CD8-positive, alpha-beta memory T cell (primary cell): ENCODE measurements at places on chromosomes 5 and 9. TPM values are rescaled to one million over a fixed set of nuclear protein-coding genes. Genes with fewer than 3 reads are reported as not detected.

GRCh38 chr5:147512659-147513379 is 3.0 kb upstream of the DPYSL3 start:
- H3K27ac ChIP-seq, result no peak overlapping the region
- no peaks in the 10 kb centered on the region for H3K27me3 ChIP-seq
- H3K36me3 ChIP-seq, result no peaks in the 10 kb centered on the region
- H3K4me1 ChIP-seq, result no peaks in the 10 kb centered on the region
- H3K4me3 ChIP-seq, result no peak overlapping the region

DNA sequence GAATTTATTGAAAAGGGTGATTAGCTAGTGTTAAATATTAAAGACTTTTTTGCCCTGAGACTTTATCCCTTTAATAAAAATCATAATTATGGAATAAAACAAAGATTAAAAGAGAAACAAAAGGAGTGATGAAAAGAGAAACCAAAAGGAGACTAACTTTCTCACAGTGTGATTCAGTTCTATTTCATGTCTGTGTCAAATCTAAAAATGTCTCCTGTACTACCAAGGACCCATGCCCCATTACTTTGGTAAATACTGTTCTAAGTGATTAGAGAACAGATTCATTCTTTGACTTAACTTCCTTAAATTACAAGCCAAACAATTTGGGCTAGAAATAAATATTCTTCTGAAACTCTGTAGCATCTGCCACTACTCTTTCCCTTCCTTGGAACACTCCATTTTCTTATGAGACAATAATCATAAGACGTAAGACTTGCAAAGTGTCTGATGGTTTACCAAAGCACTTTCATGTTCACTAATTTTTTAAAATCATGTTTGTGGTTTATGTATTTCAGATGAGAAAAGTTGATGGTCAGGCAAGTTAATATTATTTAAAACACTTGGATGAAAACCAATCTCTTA is 319.0 kb downstream of the EBF1 start:
- H3K4me3 ChIP-seq, result no peak overlapping the region
- no peaks in the 10 kb centered on the region for H3K36me3 ChIP-seq
- H3K4me1 ChIP-seq, result no peaks in the 10 kb centered on the region
- H3K27ac ChIP-seq, result no peak overlapping the region
- no peak for DNase-seq

DNA sequence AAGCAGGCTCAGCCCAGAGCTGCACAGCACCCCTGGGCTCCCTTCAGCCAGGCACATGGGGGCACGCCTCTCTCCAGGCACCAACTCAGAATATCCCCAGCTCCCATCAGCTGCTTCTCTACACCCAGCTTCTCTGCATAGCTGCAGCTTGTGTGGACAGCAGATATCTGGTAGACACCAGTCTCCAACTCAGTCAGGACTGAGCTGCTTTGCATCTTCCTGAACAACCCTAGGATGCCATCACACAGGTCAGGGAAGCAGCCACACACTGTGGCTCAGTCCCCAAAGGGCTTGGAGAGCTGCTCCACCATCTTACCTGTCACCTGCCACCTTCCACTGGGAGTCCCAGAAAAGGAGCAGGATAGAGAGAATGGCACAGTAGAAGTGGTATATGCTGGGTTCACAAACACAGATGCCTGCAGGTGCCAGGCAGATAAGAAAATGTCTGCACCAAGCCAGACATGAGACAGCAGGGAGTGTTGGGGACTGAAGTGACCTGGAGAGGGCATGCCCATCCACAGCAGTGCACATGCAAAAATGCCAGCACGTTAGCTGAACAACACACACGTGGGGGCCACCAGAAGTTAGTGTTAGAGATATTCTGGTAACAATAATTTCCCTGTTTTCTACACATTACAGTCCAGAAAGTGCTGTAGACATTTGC is 42.0 kb downstream of the THBS4 start:
- no peak overlapping the region for H3K4me3 ChIP-seq
- DNase-seq, result no peak
- no peaks in the 10 kb centered on the region for H3K36me3 ChIP-seq
- no peak overlapping the region for H3K27ac ChIP-seq
- no peaks in the 10 kb centered on the region for H3K4me1 ChIP-seq

DNA sequence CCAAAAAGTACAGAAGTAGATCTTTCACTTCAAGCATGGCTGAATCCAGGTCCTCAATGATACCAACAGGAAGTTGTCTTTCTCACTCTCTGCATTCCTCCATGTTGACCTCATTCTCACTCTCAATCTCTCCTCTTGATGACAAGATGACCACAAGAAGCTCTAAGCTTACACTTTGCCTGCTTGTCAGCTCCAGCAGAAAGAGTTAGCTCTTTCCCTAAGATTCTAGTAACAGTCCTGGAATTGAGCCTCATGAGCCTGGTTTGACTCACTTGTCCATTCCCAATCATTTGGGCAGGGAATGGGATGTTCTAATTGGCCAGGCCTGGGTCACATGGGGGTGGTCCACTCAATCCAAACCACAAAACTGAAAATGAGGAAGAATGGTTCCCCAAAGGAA is 3.3 kb upstream of the CLTA start:
- no peak overlapping the region for H3K4me3 ChIP-seq
- no peak overlapping the region for H3K27ac ChIP-seq
- peaks cover 14% of the 10 kb centered on the region for H3K4me1 ChIP-seq

GRCh38 chr5:44603496-44604272 is 205.1 kb upstream of the MRPS30 start:
- no peaks in the 10 kb centered on the region for H3K4me1 ChIP-seq
- no peak overlapping the region for H3K4me3 ChIP-seq
- H3K27ac ChIP-seq, result no peak overlapping the region
- no peaks in the 10 kb centered on the region for H3K36me3 ChIP-seq
- DNase-seq, result no peak

The ABITRAM gene
- 15.1 TPM for total RNA-seq

The RPS23 gene
- total RNA-seq, result 2,179 TPM

The EGR1 gene
- total RNA-seq, result 11.8 TPM
